ENCODE measurements at places on chromosomes 4 and X.

DNA sequence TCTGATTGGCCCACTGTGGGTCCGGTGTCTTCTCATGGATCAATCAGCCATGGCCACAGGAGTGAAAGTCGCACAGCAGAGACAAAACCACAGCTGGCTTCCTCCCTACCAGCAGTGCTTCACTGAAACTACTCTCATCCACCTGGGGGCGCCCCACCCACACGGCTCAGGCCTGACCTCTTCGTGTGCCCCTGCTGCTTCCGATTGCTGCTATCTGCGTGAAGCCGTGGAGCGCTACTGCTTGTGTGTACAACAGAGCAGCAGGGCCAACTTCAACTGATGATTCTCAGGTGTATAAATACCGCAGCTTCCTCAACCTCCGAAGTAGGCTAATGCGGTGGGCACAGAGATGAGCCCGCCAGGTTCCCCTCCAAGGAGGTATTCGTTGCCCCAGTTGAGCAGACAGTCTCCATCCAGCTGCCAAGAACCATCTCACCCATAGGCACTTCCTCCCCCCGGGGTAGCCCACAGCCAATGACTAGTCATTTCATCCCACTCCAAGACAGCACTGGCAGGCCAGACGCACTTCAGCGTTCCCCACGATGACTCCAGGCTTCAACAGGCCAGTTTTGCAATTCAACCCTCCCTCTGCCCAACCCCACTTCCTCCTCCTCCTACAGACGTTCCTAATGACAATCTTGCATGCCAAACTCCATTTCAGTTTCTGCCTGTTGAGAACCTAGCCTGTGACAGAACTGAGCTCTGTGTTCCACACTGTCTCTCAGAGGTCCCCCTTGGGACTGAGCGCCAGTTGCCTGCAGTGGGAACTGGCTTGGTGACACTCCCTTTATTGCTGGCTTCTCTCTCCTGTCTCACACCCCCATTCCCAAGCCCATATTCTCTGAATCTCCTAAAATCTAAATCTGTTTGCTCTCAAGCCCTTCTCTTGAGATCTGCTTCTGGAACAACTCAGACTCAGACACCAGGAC is 41.3 kb upstream of the ATP6AP2 start:
- DNase-seq: no peak

DNA sequence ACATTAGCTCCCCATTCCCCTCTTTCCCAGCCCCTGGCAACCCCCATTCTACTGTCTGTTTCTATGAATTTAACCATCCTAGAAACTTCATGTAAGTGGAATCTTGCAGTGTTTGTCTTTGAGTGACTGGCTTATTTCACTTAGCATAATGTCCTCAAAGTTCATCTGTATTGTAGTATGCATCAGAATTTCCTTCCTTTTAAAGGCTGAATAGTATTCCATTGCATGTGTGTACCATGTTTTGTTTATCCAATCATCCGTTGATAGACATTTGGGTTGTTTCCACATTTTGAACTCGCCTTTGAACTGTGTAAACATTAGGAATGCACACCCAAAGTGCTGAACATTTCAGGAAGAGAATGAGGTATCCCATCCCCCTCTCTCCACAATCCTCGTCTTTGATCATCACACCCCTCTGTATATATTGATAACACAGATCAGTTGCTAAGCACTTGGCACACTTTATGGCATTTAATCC is 56.4 kb upstream of the PLAC1 start:
- no peak for DNase-seq

DNA sequence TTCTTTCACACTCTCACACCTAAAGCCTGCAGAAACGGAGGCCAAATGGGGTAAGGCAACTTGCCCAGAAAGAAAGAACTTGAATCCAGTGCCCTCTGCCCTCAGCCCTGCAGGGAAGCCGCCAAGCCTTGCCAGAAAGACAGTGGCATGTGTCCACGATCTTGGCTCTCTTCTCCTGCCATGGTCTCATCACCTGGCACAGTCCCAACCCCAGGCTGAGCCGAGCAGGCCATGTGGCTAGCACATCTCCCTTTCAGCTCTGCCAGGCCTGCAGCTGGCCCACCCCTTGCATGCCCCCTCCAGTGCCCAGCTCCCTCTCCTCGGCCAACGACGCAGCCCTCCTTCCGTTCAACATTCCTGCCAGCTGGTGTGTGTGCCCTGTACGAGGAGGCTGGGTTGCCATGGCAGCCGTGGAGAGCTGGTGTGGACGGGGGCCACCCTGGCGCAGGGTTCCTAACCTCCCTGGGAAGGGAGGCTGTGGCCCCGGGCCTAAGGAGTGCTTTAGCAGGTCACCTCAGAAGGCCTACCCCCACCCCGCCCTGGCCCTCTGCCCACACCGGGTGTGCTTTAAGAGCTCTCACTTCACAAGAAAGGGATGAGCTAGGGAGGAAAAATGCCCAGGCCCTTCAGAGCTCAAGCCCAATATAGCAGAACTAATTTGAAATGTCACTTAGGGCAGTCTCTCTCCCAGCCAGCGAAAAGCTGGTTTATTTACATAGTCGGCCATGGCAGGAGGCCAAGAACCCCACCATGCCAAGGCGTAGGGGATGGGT is 73.0 kb upstream of the PJA1 start:
- DNase-seq: peak; percentile 16

DNA sequence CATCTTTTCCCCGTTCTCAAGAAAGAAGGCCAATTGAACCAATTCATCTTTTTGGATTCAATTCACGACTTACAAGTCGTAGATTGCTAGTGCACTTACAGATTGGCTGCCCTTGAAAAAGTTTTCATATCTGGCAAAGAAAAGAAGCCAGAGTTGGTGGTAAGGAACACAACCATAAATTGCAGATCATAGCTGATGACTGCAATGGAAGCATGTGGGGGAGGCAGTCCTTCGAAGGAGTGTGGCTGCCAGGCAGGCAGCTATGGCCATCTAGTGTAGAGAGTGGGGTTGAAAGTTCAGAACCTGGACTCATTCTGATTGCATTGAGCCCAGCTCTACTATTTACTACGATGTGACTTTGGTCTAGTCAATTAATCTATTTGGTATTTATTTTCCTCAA is 4.5 kb downstream of the GPM6A start:
- peak; percentile 59 for DNase-seq

DNA sequence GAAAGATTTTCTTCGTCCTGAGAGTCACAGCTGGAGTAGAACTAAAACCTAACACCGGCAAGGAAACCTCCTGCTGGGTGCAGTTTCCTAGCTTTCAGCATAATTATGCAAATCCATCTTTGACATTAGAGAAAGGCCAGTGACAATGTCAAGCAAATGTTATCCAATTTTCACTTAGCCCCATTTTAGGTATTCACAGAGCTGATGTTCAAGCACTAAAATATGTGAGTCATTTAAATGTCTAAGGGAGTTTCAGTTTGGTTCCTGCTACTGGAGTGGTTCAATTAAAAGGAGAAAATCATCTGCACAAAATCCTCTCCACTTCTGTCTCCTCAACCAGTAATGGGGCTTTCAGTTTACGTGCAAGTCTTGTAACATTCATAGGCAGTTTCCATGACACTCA is 37.1 kb upstream of the AMOT start:
- no peak for DNase-seq

DNA sequence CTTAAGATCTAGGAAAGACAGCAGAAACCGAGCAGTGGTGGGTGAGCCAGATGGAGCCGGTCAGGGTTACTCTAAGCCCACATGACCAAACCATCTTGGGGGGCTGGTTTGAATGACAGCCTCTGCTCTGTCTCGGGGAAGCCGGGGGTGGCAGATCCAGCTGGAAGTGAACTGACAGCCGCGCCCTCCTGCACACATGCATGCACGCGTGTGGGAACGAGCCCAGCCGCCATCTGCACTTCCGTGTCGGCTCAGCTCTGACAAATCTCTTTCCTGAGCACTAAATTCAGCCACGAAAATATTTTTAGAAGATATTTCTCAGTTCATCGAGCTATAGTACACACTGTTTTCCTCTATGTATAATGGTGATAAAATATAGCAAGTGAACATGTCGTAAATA is 115.5 kb downstream of the DCTD start:
- no peak for DNase-seq

DNA sequence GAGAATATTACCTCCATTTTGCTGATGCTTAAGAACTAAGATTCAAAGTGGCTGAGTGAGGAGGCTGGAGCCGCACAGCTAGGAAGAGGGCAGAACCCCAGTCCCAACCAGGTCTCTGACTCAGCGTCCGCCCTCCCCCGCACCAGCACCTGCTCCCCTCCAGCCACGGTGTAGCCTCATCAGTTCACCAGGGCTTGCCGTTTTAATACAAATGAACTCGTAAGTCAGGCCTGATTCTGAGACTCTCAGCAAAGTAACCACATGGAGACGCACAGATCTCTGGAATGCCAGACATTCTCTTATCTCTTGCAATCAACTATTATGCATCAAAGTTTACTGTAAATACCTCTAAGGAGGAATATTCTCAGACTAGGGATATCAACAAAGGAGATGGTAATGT is 52.4 kb downstream of the ENPP6 start:
- no peak for DNase-seq

- no peak for DNase-seq
Measured at GRCh38 chrX:65866146-65866545, 173.7 kb downstream of the VSIG4 start.

- no peak for DNase-seq
Measured at GRCh38 chr4:77209936-77210335, 52.9 kb downstream of the CCNG2 start.

DNA sequence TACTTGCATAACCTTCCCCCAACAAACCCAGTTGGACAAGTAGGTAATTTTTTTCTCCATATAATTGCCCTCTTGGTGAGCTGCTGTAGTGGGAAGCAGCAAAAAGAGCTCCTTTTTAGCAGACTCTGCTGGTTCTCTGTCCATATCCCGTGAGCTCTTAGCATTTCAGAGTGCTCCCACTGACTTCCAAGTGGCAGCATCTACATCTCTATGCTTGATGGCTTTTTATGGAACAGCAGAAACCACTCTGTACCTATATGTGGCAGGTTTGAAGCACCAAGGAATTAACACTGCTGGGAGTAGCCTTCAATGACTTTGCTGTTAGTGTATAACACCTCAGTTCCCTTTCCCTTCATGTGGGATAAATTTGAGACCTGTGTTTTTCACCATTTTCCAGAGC is 168.4 kb upstream of the NHS start:
- no peak for DNase-seq

DNA sequence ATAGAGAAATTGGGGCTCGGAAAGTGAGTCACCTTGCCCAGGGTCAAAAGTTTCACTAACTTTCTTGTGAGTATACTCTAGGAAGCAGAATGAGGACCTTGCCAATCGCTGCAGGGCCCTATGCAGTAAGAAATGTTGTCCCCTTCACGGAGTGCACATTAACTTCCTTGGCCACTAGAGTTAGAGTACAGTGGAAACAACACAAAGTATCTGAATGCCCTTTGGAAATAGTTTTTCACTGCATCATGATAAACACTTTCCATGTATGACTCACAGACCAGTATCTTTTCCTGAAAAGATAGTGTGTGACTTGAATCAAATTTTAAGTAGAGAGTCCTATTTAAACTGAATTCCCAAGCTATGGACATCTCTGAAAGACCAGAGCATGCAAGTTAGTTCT is 45.5 kb upstream of the STK26 start:
- DNase-seq: no peak

DNA sequence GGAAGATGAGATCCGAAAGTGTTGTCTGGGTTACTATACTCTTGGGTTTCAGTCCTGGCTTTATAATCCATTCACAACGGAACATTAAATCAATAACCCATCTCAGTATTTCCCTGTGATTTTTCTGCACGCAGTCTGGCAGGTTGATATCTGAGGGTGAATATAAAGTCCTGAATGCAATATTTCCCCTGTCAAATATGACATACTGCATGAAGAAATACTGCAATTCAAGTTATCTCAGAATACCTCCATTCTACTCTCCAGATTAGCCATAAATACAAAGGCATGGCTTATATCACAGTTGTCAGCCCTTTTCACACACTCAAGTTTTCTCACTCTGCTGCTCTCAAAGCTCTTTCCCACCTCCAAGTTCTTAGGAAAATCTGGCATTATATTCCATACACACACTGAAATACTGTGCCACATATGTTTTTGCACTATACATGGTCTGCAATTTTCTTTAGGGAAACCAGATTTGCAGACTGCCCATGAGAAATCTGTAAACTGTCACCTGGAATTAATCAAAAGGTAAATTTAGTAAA is 64.7 kb downstream of the WDFY3 start:
- DNase-seq: no peak

GRCh38 chrX:85516131-85516530 is 136.7 kb upstream of the POF1B start:
- DNase-seq: no peak

- DNase-seq: no peak
Measured at GRCh38 chr4:5863461-5864113, 29.3 kb downstream of the CRMP1 start.

- DNase-seq: no peak
Measured at GRCh38 chr4:169727616-169728015, 30.1 kb downstream of the HPF1 start.

DNA sequence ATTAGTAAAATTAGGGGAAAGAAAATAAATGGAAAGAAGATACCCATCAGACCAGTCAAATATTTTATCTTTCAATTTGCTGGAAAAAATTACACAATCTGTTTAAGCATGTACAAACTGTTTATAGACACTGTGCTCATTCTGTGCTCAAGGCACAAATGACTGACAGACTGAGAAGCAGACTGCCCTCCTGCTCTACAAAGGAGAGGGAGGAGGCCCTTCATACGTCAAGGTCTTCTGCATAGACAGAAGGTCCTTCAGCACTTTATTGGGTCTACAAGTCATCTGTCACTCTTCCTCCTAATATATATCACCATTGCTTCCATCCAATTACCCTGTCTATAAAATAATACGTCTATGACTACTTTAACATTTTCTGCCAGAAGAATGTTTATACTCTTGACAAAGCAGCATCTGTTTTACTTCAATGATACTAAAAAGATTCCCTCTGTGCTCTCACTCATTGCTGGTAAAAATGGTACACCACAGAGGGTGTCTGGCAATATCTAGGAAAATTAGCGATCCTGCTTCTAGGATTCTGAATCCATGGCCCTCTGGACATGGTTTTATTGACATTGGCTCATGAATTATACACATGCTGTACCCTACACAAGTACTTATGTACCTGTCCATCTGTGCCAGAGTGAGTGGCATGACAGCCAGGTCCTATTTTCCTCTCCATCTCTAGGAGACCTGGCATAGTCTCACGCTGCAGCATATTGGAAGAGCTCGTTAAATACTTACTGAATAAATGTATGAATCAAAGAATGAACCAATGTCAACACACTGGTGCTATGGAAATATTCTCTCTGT is 11.3 kb downstream of the SLC10A6 start:
- no peak for DNase-seq

- DNase-seq: no peak
Measured at GRCh38 chr4:1373892-1374705, 27.1 kb downstream of the UVSSA start.

Measured in cerebellar nuclear complex (tissue), 1 donor.